ENCODE measurements at places on chromosomes 4 and X. TPM values are rescaled to one million over a fixed set of nuclear protein-coding genes. Genes with fewer than 3 reads are reported as not detected.

The SULT1E1 gene
- polyA plus RNA-seq, result 0.68 TPM

The FGF5 gene
- polyA plus RNA-seq, result not detected

The MAGEA9B gene
- not detected for polyA plus RNA-seq

The RBM46 gene
- not detected for polyA plus RNA-seq

The SULT1B1 gene
- polyA plus RNA-seq, result 12.5 TPM

The CD38 gene
- 0.62 TPM for polyA plus RNA-seq

The SERPINA7 gene
- polyA plus RNA-seq, result not detected

The FGF2 gene
- polyA plus RNA-seq, result 2.6 TPM

The TLR10 gene
- not detected for polyA plus RNA-seq
